Activated CD4-positive, alpha-beta T cell treated with anti-CD3 and anti-CD28 coated beads, Interleukin-2, amount 50 U/mL, for 24 hours (primary cell): ENCODE measurements at places on chromosomes 13 and 19.
A peak's percentile ranks its signal among the peaks of the same experiment; 100 is the strongest.

DNA sequence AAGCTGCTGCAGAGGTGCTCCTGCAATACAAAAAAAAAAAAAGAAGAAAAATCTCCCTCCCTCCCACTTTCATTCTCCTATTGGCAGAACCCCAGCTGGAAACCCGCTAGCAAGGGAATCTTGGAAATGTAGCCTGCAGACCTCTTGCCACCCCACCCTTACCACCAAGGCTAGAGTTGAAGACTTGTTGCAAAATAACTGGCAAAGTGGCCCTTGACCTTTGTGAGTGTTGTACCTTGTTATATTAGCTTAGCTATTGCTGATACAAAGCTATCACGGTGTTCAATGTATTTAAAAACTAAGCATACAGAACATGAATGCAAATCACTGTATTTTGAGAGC is 57.5 kb upstream of the KCTD4 start:
- DNase-seq = no peak

DNA sequence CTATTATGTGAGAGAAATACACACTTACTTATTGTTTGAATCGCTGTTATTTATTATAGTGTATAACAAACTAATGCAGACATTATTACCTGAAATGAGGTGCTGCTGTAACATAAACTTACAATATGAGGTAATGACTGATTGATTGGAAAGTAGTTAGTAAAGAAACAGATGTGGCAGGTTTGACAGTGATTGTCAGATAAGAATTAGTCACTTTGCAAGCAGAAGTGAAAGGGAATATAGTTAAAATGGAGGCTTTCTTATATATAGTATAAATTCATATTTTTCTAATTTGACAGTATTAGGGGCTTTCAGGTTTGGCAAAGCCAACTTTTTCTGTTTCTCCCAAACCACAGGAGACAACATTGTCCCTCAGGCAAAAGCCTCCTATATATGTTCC is 20.6 kb downstream of the MIR17HG start:
- no peak for DNase-seq

DNA sequence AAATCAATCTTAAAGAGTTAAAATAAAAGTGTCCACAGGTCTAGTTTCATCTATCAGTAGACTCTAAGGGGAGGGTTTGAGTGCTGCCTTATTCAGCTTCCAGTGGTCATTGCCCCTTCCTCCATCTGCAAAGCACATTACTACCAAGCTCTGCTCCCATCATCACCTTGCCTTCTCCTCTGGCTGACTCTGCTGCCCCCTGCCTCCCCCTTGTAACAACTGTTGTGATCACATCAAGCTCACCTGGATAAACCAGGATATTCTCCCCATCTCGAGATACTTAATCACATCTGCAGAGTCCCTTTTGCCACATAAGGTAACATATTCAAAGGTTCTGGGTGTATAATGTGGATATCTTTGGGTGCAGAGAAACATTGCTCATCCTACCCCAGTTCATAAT is 43.3 kb upstream of the GPC6 start:
- no peak for DNase-seq

GRCh38 chr19:34096020-34096915 is 76.0 kb upstream of the LSM14A start:
- no peak for DNase-seq

DNA sequence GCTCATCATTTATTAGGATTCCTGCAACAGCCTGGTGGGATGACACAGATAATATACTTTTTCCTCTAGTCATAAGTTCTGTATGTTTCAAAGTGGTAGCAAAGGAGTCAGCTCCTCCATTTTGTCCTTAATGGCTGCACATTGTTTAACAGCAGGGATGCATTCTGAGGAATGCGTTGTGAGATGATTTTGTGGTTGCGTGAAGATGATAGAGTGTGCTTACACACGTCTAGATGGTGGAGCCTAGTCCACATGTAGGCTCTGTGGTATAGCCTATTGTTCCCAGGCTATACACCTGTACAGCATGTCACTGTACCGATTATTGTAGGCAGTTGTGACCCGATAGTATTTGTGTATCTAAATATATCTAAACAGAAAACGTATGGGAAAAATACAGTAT is 4.6 kb downstream of the SMARCA4 start:
- no peak for DNase-seq

DNA sequence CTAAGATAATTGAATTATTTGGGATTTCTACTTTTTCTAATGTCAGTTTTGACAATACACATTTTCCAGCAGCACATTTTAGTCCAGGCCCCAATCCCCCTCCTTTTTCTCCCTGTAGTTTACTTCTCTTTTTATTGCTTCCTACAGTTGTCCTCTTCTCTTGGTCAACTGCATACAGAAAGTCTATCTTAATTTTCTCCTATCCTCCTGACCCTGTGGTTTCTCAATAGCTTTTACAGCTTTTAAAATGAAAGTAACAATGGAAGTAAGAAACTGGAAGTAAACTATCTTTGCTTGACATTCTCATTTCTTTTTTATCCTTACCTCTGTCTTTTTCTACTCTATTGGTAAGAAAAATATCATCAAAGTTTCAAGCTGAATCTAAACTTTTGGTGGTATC is 106.5 kb upstream of the OXGR1 start:
- no peak for DNase-seq

DNA sequence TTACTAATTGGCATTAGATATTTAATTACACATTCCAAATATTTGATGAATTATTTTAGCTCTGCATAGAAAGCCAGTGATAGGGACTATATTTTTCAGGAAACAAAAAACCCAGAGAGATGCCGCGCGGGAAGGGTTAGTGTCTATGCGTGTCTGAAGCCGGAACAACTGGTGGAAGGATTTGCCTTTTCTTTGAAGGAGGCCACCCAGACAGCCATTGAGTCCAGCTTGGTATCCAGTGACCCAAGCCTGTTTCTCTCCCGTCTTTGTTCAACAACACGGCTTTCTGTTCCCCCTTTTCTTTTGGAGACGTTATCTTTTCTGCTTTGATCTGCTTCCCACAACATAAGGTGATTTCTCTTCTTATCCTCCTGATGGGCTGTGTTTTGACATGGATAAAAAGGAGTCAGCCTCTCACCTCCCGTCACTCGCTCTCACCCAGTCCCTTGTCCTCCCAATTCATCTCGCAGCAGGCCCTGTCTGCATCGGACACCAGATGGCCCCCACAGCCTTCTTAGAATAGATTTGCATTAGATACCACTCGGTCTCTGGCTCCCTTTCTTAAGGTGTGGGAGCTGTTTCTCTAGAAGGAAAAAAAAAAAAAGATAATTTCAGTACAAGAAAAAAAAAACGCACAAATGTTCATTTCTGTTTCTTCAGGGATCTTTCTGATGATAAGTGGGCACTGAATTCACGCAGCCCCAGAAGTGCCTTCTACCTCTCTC is 361.8 kb downstream of the ZNF536 start:
- no peak for DNase-seq

DNA sequence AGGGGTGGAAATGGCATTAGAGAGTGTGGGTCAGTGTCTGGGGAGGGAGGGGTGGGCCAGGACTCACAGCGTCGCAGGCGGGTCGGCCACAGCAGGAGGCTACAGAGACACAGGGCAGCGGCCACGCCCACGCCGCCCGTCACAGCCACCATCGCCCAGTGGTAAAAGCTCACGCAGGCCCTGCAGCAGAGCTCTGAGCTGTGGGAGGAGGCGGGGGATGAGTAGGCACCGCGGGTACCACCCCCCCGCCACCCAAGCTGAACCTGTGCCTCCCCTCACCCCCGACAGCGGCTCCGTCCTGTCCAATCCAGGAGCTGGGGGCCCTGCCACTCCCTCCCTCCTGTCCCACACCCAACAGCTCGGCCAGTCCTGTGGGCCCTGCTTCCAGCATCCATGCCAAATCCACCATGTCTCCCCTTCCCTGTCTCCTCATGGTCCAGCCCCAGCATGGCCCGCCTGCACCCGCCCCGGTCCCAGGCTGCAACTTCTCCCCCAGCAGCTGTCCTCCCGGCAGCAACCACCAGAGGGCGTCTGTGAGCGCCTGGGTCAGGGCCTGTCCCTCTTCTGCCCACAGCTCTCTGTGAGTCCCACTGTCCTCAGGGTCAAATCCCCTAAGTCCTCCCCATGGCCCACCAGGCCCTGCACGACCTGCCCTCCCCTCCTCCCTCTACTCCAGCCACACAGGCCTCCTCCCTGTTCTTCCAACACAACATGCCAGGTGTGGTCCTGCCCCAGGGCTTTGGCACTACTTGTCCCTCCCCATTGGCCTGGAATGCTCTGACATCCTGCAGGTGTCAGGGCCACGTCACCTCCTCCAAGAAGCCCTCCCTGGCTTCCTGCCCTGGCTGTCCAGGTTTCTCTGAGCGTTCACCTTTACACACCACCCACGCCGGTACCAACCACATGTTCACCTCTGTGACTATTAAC is 6.0 kb downstream of the TEKTIP1 start:
- peak; percentile 61 for DNase-seq

GRCh38 chr19:32928806-32929205 is 43.0 kb downstream of the CEP89 start:
- no peak for DNase-seq

GRCh38 chr13:28935104-28935503 is 115.0 kb downstream of the MTUS2 start:
- no peak for DNase-seq

- DNase-seq = no peak
Observed at GRCh38 chr13:108987517-108987916, 358.1 kb downstream of the MYO16 start.

GRCh38 chr19:18932216-18932841 is 8.7 kb downstream of the HOMER3 start:
- peak; percentile 79 for DNase-seq

DNA sequence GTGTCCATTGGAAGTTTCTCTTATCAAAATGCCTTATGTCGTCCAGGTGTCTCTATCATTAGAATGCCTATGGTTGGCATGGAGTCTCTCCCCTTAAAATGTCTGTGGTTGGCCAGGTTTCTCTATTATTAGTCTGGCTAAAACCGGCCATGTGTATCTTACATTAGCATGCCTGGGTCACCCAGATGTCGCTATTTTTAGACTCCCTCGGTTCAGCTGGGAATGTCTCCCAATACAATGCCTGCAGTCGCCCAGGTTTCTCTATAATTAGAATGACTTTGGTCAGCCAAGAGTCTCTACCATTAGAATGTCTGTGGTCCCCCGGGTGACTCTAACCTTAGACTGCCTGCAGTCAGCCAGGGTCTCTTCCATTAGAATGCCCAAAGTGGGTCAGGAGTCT is 1536.1 kb downstream of the UQCRFS1 start:
- no peak for DNase-seq

DNA sequence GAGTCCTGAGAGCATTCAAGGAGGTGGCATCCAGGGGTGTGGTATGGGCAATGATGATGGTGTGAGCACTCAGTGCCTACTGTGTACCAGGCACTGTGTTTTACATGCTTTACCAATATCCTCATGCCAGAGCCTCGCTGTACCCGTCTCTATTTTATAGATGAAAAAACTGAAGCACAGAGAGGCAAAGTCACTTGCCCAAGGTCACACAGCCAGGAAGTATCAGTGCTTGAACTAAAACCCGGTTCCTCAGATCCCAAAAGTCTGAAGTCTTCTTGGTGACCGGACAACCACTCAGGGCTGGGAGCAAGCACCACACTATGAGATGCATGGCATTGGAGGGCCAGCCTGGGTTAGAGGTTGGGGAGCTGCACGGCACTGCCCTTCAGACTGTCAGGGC is 84.1 kb downstream of the CHST8 start:
- no peak for DNase-seq

GRCh38 chr19:5504114-5504513 is 48.9 kb downstream of the ZNRF4 start:
- DNase-seq = no peak

- no peak for DNase-seq
Observed at GRCh38 chr19:47497050-47497766, 13.2 kb upstream of the KPTN start.

DNA sequence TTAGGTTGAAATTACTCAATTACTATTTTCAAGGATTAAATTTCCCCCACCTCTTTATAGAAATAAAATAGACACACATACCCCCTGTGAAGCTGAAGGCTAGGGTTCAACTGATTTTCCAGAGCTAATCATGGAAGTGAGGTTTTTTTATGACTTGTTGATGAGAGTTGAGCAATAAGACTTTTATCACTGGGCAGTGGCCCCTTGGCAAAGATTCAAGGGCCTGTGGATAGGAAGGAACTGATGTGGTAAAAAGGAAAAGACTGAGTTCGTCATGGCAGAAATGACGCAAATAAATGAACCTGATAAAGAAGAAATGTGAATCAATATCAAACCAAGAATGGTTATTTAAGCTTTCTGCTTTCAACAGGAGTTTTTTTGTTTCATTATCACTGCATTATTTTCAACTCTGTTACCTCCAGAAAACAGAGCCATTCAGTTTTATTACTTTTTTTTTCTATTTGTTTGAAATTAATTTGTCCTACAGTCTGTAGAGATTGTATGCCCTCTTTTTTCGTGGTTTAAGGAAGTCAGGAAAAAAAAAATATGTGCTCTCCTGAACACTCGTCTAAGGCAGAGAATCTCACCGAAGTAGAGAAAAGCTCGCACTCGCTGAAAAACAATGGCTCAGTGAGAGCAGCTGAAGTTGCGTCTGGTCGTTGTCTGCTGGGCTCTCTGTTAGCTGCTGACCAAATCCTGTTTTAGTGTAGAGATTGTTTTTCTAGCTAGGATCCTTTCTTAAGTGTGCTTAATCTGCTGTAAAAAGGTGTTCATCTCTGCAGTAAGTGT is 38.9 kb downstream of the STOML3 start:
- DNase-seq = no peak

GRCh38 chr19:27672309-27673047 is 1540.5 kb downstream of the UQCRFS1 start:
- DNase-seq = no peak

DNA sequence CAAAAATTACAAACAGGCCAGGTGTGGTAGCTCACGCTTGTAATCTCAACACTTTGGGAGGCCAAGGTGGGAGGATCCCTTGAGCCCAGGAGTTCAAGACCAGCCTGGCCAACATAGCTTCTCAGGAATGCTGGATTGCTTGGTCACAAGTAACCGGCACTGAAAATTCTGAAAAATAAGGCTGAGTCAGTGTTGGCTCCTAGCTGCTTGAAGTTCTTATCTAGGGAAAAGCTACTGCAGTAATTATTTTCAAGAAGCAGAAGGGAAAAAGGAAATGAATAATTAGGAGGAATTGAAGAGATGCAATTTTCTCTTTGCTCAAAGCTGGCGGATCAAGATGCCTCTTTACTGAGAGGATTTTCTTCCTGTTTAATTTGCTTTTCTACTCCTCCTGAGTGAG is 75.0 kb upstream of the GTF3A start:
- no peak for DNase-seq

DNA sequence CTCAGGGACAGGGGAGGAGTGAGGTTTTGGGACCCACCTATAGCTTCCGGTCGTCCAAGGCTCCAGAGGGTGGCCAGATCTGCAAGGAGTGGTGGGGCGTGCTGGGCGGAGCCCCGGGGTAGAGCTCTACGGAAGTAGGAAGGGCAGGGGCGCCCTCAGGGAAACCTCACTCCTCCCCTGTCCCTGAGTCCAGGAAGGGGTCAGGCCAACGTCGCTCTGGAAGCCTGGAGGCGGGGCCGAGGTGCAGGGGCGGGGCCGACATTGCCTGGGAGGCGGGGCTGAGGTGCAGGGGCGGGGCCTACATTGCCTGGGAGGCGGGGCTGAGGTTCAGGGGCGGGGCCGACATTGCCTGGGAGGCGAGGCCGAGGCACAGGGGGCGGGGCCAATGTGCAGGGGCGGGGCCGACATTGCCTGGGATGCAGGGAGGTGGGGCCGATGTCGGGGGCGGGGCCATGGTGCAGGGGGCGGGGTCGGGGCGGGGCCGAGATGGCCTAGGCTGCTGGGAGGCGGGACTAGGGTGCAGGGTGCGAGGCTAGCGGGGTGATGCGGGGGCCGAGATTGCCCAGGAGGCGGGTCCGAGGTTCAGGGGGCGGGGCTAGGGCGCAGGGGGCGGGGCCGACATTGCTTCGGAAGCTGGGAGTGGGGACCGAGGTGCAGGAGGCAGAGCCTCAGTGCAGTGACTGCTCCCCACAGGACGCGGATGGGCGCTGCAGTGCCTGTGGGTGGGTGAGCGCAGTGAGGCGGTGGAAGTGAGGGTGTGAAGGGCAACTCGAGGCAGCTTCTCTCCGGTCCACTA is 4.9 kb upstream of the PALM start:
- peak; percentile 27 for DNase-seq
